PC-3 (cell line): ENCODE measurements at places on chromosomes 4 and X.

DNA sequence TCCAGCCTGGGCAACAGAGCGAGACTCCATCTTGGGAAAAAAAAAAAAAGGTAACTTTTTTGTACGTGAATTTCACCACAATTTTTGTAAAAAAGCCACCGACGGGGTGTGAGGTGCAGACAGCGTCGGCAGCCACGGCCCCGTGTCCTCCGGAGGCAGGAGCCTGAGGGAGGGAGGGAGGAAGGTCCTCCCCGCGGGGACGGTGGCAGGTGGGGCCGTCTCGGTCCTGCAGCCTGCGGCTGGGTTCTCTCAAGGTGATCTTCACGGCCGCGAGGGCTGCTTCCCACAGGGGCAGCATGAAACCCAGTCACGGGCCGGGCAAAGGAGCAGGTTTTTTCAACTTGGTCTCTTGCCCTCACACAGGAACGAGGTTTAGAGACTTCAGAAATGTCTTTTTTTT, 14.0 kb downstream of the PLCXD1 start:
- DNase-seq: no peak

DNA sequence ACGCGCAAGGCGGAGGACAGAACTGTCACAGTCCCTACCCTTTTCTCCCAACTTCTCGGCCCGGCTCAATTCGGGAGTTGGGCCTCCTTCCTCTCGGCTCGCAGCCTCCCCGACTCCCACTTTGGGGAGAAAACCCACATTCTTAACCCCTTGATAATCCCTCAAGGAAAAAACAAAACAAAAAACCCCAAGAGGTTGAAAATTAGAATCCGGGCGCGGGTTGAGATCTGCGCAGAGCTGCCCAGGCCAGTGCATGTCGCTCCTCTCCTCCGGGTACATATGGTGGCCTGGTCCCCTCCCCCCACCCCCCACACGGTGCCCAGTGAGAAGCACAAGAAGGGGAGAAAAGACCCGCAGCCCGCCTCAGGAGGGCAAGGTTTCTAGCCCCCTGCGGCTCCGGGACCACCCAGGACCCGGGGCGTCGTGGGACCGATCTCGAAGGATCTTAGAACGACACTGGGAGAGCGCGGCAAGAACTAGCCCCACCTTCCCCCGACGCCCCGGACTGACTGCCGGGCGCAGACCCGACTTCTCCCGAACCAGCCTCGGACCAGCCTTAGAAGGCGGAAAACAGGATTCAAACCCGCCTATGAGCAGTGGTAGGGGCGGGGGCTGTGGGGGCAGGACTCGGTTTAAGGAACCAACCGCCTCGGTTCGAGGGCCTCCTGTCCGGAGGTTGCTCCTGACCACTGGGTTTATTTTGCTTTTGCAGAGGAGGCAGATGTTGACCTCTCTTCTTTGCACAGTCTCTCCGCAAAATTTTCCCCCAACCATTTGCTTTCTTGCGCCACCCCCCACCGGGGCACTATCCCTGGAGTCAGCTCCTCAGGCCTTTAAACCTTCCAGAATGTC, 2.5 kb upstream of the PDGFRA start:
- no peak for DNase-seq

GRCh38 chrX:10165580-10166247, 8.9 kb downstream of the CLCN4 start:
- no peak for DNase-seq

DNA sequence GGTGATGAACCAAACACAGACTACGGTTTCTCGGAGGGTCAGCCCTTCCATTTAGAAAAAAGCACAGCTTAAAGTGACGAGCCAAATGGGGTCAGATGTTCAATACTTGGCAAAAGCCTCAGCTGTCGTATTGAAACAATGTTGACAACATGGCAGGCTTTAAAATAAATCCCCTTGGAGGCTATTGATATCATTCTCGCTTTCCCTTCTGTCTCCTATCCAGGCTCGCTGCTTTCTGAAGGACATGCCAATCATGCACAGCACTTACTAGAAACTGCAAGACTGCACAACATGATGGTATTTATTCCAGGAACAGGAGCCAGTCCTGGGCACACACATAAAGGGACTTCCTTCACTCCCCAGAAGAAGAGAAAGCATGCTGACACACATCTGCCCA, 137.9 kb downstream of the SLC7A11 start:
- DNase-seq: no peak
